Activated CD8-positive, alpha-beta memory T cell treated with anti-CD3 and anti-CD28 coated beads, Interleukin-2, amount 10 ng/mL, durations not matched to agents 7 days and 5 days (primary cell): ENCODE measurements at places on chromosomes 6 and 20. TPM values are rescaled to one million over a fixed set of nuclear protein-coding genes. Genes with fewer than 3 reads are reported as not detected.

The METTL24 gene
- not detected for total RNA-seq

The SLA2 gene
- total RNA-seq = 140 TPM

The FKBP1C gene
- total RNA-seq = 0.67 TPM

The SEMG1 gene
- not detected for total RNA-seq

The IL17F gene
- not detected for total RNA-seq

The FITM2 gene
- total RNA-seq = 2.4 TPM
